Type B pancreatic cell (in vitro differentiated cells): ENCODE measurements at places on chromosomes 16 and 17. TPM values are rescaled to one million over a fixed set of nuclear protein-coding genes. Genes with fewer than 3 reads are reported as not detected.
A peak's percentile ranks its signal among the peaks of the same experiment; 100 is the strongest.

KRT28 gene
- 0.21 TPM in 1 of 2 replicates, not detected in the other for total RNA-seq

CCL18 gene
- total RNA-seq = 0.60 TPM in 1 of 2 replicates, not detected in the other

DNA sequence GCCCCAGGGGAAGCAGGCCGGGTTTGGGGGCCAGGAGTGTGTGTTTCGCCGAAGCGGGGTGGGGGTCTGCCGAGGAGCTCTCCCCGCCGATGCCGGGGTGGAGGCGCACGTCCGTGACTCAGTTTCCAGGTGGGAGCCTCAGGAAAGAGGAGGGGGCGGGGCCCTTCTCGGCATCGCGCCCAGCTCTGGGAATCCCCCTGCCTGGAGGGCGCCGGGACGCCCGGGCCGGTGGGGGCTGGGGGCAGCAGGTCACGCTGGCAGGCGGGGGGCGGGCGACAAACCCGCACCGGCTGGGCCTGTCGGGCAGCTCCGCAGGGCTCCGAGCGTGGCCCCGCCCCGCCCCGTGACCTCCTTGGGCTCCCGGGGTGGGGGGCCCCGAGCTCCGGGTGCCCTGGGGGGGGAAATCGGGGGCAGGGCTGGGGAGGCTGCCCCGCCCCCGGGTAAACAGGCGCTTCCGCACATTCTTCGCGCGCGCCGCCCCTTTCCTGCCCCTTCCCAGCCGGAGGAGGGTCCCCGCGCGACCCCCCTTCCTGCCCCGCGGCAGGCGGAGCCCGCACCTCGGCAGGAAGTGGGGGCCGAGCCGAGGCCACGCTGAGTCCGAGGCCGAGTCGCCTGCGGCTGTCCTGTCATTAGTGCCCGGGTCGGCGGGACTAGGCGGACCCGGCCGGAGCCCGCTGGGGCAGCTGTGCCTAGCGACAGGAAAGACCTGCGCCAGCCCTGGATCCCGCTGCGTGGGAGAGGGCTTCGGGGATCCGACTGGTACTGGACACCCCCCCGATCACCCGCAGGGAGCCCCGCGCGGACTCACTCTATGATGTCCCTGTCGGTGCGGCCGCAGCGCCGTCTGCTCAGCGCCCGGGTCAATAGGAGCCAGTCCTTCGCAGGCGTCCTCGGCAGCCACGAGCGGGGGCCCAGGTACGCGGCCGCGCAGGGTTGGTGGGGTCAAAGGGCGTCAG, 9.3 kb downstream of the RIPOR1 start:
- DNase-seq = peak; percentile 71

DNAI2 gene
- total RNA-seq = 0.21 and 0.87 TPM in 2 replicates

DNA sequence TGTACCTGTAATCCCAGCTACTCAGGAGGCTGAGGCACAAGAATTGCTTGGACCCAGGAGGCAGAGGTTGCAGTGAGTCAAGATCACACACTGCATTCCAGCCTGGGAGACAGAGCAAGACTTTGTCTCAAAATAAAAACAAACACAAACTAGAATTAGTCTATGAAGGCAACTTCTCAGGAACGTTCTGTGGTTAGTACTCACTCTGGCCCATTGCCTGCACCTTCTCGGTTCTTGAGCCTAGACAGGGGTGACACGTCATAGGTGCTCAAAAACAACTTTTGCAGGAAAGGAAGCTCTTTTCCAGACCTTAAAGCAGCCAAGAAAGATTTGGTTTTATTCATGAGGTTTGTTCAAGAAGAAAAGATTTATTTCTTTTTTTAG, 22.3 kb upstream of the CNOT1 start:
- no peak for DNase-seq

DNA sequence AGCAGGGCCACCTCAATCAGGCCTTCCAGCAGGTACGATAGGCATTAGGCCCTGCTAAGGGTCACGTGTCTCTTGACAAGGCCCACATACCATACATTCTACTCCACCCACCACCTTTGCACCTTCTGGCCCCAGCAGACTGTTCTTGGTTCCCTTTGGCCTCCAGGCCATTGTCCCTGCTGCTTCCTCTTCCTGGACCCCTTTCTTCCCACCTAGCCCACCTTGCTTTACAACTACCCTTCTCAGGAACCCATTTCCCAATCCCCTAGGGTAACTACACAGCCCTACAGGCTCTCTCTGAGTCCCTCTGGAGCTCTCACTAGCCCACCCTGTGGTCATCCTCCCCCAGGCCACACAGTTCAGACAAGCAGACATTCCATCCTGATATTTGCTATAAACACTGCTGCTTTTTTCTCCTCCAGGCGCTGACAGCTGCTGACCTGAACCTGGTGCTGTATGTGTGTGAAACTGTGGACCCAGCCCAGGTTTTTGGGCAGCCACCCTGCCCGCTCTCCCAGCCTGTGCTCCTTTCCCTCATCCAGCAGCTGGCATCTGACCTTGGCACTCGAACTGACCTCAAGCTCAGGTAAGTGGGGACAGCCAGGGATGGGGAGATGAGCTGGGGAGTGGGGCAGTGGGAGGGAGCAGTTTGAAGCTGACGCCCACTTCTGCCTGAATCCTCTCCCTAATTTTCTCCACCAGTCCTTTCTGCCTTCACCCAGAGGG, 1.4 kb upstream of the NRN1L start:
- DNase-seq = no peak

- no peak for DNase-seq
These were observed 378.9 kb upstream of the CA10 start for GRCh38 chr17:52537421-52537820.

- no peak for DNase-seq
These were observed 387.3 kb downstream of the MAF start for GRCh38 chr16:79213214-79213613.

GRCh38 chr16:53966821-53967571, 263.0 kb downstream of the FTO start:
- no peak for DNase-seq
